ENCODE measurements at places on chromosomes 12 and 14.
A peak's percentile ranks its signal among the peaks of the same experiment; 100 is the strongest.

- DNase-seq, result no peak
Measured at GRCh38 chr12:93602897-93603668, 30.6 kb downstream of the SOCS2 start.

GRCh38 chr12:118350908-118351559 is 21.7 kb downstream of the TAOK3 start:
- DNase-seq, result no peak

DNA sequence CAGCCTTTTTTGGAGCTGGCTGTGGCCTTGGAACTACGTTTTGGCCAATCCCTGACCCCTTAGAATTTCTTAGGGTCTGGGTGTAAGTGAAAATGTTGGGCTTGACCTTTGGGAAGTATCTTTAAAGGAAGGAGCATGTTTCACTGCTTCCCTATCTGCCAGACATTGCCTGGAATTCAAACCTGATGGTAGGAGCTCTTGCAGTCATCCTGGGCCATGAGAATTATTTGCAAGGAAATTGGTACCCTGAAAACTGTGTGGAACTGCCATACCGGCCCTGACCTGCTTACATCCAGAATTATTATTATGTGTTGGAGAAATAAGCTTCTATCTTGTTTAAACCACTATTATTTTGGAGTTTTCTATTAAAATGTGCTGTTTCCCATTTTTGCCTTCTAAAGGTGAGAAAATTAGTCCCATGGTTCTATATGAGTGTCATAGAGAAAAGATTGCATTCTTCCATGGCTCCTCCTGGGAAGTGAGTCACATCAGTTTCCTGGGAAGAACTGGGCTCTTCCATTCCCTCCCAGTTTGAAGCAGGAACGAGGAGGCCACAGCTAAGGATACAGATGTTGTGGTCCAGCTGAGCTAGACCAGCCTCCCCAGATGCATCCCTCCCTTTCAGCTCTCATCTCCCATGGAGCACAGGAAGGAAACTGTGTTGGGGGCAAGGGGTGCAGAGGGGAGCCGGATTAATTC is 9.5 kb upstream of the PGF start:
- DNase-seq, result no peak

DNA sequence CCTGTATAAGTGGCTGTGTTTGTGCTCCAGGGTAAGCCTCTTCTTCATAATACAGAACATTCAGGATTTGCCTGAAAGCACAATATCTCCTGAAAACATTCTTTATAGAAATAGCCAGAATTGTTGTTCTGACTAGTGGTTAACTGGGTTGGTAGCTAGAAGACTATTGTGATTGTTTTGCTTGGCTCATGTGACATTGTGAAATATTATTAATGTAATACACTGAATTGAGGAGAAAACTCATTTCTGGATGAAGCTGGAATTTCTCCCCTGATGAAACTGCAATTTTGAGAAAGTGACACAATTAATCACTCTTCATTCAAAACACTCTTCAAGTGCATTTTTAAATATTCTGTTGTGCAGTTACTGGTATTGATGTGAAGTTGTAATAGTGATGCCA is 172.3 kb upstream of the PTPRQ start:
- DNase-seq, result no peak

- no peak for DNase-seq
Measured at GRCh38 chr12:63066782-63067181, 84.2 kb downstream of the AVPR1A start.

DNA sequence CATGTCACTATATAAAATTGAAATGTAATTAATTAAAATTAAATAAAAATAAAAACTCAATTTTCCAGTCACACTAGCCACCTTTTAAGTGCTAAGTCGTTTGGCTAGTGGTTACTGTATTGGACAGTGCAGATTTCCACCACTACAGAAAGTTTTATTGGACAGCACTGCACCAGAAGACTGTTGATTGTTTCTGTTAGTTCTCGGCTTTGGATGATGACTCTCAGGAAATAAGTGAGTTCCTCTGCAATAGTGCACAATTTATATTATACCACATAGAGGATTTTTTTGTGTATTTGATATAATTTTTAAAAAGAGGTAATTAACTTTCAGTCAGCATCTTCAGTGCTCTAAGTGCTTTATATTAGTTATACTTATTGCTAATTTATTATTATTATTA is 52.7 kb downstream of the FAR2 start:
- DNase-seq, result no peak

DNA sequence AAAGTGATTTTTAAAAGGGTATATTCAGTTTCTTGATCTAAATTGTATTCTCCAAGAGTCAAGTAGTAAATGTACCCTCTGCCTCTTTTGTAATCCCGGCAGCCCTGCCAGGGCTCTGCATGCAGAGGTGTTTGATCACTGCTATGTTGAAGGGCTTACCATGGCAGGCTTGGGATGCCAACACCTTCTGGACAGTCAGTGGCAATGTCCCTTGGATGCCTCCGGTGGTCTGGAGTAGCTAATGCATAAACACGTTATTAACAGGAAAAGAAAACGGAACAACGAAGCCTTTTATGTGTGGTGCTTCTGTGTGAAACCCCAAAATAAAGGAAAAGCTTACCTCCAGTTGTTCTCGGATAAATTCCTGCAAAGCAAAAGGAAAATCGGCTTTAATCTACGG is 19.9 kb downstream of the EIF2B2 start:
- DNase-seq, result no peak

DNA sequence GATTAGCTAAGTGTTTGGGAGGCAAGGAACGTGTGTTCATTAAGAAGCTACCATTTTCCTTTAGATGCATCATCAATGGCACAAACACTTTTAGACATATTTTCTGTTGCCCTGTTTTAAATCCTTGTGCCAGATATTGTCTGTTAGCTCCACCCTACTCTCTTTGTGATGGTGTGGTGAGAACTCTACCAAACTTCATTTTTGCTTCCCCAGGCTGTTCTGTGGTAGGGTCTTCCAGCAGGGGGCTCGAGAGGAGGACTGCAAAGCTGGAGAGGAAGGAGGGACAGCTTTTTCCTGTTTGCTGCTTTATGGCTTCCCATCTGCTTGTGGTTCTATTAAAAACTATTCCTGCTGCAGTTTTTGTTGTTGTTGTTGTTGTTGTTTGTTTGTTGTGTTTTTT is 23.8 kb upstream of the STRAP start:
- DNase-seq, result no peak

- DNase-seq, result peak; percentile 75
Measured at GRCh38 chr12:84912198-84913128, at the start of gene SLC6A15. TSS of gene SLC6A15 (minus strand) at chr12:84912799. CDS start at chr12:84892120, 20,679 bp downstream.

GRCh38 chr14:100826391-100827100 is 628 bp downstream of the MEG3 start:
- DNase-seq, result no peak

- DNase-seq, result no peak
Measured at GRCh38 chr12:90543374-90543773, 411.6 kb downstream of the CCER1 start.

- no peak for DNase-seq
Measured at GRCh38 chr14:57058319-57058718, 210.4 kb downstream of the EXOC5 start.

DNA sequence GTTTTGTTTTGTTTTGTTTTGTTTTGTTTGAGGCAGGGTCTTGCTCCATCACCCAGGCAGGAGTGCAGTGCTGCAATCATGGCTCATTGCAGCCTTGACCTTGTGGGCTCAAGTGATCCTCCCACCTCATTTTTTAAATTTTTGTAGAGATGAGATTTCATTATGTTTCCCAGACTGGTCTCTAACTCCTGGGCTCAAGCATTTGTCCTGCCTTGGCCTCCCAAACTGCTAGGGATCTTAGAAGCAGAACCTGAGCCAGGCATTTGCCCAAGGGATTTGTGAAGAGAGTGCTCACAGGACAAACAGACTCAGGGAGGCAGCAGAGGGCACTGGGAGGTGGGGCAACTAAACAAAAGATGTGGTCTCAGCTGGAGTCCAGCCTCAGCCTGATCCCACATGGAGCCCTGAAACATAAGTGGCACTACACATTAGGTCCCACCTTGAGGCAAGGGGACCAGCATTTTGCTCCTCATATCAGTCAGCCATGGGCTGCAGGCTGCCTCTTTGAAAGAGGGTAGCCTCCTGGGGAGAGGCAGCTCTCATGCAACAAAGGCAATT is 86.2 kb upstream of the CMKLR1 start:
- DNase-seq, result no peak

DNA sequence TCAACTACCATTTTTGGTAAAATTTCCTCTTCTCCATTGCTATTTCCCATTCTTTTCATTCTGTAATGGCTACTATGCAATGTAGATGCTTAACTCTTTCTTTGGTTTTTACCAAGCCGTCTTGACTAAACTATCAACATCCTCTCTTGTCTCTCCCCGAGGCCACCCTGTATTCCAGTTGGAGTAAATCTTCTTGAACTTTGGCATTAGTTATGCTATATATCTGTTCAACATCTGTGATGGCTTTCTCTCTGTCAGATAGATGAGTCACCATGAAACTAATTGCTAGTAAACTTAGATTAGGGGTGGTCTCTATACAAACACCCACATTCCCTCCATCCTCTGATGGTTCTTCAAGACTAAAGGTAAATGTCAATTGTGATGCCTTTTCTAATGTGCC is 63.4 kb downstream of the LMO3 start:
- DNase-seq, result no peak

DNA sequence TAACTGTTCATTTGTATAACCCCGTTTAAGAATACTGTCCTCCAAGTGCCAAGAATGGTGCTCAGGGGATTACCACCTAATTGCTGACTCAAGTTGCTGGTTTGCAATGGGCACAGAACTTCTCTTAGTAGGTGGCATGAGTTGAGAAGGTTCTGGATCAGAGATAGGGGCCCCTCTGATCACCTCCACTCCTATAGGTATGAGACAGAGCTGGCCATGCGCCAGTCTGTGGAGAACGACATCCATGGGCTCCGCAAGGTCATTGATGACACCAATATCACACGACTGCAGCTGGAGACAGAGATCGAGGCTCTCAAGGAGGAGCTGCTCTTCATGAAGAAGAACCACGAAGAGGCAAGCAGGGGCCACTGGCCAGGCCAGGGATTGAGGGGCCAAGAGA is 1.6 kb downstream of the KRT18 start:
- no peak for DNase-seq

GRCh38 chr12:127399451-127399850 is 867.5 kb upstream of the TMEM132C start:
- no peak for DNase-seq

- DNase-seq, result no peak
Measured at GRCh38 chr12:123799227-123799626, 37.1 kb downstream of the DNAH10 start.

GRCh38 chr12:52066346-52067080 is 3.3 kb upstream of the ATG101 start:
- DNase-seq, result no peak

DNA sequence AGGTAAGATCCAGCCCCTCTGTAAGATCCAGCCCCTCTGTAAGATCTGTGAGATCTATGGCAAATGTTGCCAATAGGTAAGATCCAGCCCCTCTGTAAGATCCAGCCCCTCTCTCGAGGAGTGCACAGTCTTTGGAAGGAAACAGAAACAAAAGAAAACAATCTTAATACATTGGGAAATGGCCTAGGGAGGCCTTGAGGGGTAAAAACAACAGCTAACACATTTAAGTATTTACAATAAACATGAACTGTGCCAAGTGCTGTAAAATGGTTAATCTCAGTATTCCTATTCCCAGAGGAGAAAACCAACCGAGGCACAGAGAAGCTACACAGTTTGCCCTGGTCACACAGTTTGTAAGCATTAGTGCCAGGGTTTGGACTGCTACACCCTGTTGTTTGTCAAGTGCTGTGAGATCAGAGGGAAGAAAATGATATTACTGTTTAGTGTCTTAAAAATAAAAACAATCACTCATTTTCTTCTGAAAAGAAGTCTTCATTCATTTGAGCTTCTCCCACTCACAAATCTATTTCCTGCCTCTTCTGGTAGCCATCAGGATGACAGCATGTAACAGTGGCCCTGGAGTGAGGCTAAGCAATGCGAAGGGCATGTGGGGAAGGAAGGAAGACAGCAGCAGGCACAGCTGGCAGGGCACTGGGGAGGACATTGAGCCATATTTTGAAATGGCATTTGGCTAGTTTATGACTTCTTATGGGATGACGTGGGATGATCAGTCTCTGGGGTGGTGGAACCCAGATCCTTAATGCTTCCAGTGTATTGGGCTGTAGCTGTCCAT is 118.7 kb upstream of the PTPRQ start:
- DNase-seq, result no peak

GRCh38 chr12:3634348-3634747 is 118.6 kb downstream of the CRACR2A start:
- no peak for DNase-seq

DNA sequence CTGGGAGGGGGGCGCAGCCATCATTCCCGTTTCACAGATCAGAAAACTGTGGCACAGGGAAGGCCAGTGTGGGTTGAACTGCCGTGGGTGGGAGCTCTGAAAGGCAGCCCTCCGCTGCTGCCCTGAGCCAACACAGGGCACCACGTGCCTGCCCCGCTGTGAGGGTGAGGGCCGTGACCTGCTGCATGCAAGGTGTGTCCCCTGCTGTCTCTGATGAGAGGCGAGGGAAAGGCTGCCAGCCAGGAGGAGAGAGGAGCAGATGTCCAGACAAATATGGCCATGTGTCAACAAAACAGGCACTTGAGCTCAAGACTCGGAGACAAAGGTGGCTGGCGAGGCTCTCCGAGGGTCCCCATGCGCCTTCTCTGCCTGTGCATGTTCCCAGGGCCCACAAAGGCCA is 108.8 kb downstream of the RBM19 start:
- DNase-seq, result no peak

- no peak for DNase-seq
Measured at GRCh38 chr14:105467249-105467941, 7.2 kb upstream of the CRIP2 start.

DNA sequence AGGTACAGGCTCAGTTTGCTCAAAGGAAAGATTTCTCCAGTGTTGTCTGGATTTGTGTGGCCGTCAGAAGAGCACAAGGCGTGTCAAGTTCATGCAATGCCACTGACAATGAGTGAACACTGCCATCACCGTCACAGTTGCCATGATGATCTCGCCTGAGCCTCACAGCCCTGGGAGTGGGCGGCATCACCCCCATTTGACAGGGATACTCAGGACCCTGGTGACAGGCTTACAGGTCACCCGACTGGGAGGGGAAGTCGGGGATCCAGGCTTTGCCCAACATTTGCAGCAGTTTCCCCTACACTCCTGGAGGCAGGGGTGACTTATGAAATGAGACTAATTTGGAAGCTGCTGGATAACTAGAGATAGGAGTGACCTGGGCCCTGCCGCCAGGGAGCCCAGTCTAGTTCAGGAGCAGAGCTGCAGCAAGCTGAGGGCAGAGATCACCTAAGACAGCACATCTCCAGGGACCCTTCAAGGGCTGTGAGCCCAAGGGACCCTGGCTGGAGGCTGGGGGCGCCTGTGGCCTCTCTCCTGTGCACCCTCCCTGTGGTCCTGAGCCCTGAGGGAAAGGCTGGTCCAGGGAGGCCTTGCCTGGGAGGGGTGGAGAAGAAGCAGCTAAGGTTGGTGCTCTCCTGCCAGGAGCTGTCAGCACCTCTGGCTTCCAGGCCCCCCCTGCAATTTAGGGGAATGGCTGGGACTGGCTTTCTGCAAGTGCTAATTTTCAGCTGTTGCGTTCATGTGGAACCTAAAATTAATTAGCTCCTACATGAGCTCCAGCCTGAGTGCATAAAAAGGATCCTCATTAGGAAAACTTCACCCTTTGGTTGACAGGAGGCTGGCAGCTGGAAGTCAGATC is 32.4 kb upstream of the BEGAIN start:
- no peak for DNase-seq

Measured in cardiac septum (tissue), 1 donor.